ENCODE measurements at places on chromosomes 2 and 18.

- no peak for DNase-seq
Measured at GRCh38 chr18:9574473-9575115, 39.8 kb downstream of the PPP4R1 start.

DNA sequence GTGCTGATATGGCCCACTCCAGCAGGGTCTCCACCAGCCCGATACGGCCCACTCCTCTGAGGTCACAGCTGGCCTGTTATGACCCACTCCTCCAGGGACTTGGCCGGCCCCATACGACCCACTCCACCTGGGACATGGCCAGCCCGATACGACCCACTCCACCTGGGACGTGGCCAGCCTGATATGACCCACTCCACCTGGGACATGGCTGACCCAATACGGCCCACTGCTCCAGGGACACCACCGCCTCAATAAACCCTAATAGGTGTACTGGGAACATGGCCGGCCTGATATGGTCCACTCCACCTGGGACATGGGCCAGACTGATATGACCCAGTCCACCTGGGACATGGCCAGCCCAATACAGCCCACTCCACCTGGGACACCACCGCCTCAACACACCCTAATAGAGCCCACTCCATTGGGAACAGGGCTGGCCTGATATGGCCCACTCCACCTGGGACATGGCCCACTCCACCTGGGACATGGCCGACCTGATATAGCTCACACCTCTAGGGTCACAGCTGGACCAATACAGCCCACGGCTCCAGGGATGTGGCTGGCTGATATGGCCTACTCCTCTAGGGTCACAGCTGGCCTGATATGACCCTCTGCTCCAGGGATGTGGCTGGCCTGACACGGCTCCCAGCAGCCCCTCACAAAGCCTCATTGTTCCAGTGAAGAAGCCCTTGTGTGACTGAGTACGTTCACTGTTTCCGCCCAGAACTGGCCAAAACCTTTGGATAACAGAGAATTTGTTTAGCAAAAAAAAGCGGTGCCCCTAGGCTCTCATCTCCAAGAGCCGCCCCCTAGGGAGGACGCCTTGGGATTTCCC, 245.6 kb downstream of the HDAC4 start:
- DNase-seq = no peak

GRCh38 chr2:237616734-237617586, 10.4 kb upstream of the LRRFIP1 start:
- no peak for DNase-seq

DNA sequence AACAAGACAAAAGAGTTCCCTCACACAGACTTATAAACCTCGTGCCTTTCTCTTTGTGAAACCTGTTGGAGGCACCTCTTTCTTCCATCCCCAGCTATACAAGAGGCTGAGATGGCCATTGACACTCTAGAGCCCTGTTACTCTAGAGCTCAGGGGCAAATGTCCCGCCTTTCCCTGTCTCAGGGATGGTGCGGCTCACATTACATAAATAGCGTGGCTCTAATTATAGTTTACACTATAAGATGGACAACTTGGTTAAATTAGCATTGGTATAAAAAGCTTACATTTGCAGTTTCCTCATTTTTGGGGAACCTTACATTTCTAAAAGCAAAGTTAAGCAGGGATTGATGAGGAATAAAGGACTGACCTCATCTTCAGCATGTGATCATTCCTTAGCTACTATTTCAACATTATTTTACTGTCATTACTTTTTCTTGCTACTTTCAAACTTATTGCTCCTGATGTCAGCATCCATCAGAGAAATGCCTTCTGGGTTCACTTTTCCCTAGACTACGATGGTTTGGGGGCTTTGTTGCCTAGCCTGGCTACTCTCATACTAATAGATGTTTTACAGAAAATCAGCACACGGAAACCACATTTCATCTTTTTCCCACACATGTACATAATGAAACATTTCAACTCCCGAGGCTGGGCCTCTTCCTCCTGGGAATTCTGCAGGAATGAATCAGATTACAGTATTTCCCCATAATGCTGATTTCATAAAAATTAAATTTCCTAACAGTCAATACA, 40.4 kb downstream of the FTCDNL1 start:
- DNase-seq = no peak

GRCh38 chr18:50203801-50204604, 9.1 kb upstream of the MYO5B start:
- DNase-seq = peak; percentile 21

DNA sequence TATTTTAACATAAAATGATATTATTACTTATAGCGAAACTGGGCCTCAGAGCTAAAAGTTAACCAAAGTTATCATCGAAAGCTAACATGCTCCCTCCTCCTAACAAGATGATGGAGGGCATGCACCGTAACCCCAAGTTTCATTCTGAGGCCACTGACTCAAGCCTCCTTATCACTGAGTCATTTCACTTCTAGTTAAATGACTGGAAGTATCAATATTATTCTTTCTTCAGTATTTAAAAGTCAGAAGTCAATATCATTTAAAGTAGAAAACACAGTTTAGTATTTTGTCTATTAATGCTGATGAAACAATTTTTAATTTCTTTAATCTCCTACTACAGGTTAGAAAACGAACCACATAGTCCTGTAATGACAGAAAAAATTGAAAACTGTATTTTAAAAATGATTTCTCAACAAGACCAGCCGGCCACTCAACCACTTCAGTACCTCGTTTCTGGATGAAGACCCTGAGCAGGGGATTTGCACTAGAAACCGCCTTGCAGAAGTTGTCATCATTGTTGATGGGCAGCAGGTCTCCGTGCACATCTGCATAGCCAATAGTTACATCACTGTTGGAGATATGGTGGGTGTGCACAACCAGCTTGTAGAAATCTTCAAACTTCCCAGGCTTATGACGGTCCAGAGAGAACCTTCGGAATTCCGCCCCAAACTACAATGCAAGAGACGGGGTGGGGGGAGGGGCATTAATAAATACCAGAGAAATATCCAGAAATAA, 44.9 kb downstream of the PARD6G start:
- peak; percentile 89 for DNase-seq

GRCh38 chr2:118980573-118980972, 38.6 kb downstream of the MARCO start:
- DNase-seq = no peak

- DNase-seq = no peak
Measured at GRCh38 chr2:128373451-128374000, 54.9 kb upstream of the HS6ST1 start.

GRCh38 chr18:60295674-60296073, 76.9 kb downstream of the MC4R start:
- DNase-seq = no peak

DNA sequence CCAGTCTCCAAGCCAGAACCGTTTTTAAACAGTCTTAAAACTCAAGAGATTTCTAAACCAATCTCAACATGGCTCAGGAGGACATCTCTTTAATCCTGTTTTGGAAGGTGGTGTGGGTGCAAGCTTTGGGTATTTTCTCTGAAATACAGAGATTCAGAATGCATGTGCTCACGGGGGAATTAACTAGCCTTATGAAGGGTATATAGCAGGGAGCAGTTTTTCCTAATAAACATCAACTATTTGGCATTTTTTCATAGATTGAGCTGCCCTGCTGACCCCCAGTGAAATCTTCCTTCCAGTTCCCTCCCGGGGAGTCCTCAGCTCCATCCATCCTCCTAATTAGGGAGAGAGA, 122.6 kb downstream of the SMAD7 start:
- DNase-seq = no peak

- DNase-seq = no peak
Measured at GRCh38 chr2:188416367-188416766, 124.7 kb downstream of the GULP1 start.

GRCh38 chr18:6327895-6328620, 86.7 kb downstream of the L3MBTL4 start:
- DNase-seq = no peak

- no peak for DNase-seq
Measured at GRCh38 chr2:95333888-95334338, 36.8 kb downstream of the KCNIP3 start.

DNA sequence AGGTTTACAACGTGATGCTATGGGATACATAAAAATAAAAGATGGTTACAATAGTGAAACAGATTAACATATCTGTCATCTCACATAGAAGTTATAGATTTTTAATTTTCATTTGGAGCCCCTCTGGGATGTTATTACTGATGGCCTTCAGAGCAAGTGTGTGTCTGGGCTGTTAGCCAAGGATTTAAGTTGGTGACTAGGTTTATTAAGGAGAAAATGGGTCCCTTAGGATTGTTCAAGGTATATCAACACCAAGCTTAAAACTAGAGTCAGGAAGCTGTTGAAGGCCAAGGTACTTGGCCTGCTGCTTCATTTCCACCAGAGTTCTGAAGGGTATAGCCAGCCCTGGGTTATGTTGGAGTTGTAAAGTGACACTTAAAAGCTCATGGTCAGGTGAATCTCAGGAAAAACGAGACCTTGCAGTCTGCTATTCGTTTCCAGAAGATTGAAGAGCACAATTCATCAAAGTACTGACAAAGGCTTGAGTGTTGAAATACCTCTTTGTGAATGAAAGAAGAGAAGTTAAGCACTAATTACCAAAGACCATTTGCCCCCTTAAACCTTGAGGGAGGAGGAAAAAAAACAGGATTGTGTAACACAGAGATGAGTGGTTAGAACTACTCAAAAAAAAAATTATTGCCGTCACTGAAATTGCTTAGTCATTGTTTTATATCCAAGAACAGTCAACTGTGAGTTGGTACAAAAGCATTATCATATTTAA, 48.4 kb downstream of the MAP2 start:
- no peak for DNase-seq

DNA sequence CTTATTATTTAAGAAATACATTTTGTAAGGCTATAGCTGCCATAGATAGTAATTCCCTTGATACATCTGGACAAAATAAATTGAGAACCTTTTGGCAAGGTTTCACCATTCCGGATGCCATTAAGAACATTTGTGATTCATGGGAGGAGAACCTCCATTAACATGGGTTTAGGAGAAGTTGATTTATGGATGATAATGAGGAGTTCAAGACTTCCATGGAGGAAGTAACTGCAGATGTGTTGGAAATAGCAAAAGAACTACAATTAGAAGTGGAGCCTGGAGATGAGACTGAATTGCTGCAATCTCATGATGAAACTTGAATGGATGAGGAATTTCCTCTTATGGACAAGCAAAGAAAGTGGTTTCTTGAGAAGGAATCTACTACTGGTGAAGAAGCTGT, 17.3 kb downstream of the PHLPP1 start:
- no peak for DNase-seq

- peak; percentile 98 for DNase-seq
Measured at GRCh38 chr18:11851146-11851805, at the start of gene CHMP1B. Gene CHMP1B (plus strand): TSS chr18:11851413. CDS start chr18:11851512, 99 bp downstream.

GRCh38 chr2:30527411-30527810, 80.4 kb downstream of the LCLAT1 start:
- no peak for DNase-seq

GRCh38 chr2:135818937-135819610, 17.9 kb downstream of the LCT start:
- peak; percentile 84 for DNase-seq

- DNase-seq = no peak
Measured at GRCh38 chr2:57558312-57558711, 488.3 kb upstream of the VRK2 start.

DNA sequence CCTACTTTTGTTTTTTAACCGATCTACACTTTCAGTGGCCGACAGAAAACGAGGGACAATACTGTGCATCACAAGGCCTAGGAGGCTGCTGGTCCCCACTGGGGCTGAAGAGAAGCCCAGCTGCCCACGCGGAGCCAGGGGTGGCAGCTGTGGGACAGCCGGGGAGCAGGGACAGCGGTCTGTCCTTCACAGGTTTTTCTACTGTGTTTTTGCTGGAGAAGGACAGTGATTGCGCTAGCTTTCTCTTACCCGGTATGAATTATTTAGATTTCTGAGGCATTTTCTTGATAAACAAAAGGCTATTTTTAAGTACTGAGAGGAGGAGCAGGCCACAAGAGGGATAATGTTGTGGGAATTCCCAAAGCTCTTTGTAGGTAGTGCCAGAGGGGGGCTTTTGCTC, 219.8 kb downstream of the ATAD2B start:
- DNase-seq = no peak

DNA sequence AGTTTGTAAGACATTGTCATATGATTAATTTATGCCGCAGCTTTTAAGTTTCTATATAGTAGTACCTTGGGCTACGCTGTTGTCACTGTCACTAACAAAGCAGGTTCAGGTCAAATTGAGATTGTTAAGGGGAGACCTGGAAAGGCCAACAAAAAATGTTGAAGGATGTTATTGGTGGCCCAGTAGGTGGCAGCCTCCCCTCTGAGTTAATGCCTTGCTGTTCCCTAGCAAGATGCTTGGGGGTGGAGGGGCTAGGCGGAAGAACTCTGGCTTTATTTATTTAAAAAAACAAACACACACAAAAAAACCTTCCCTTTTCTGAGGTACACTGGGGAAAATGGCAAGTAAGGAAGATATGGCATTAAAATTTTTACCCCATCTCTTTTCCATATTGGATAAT, 128.3 kb upstream of the ATP5MC3 start:
- peak; percentile 22 for DNase-seq

DNA sequence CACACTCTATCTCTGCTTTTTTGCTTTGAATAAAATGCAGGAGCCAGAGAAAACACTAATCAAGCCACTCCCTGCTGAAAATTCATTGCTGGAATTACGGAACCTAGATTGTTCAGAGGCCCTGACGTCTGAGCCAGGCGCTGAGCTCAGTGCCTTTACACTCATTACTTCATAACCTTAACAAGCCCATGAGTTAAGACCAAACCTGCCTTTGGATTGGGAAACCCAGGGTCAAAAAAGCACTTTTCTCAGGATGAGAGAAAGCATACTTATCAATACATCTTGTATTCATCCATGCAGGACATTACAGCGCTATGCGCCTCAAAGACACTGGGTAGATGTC, 762 bp downstream of the INO80C start:
- DNase-seq = no peak

- no peak for DNase-seq
Measured at GRCh38 chr2:3154146-3154545, 223.5 kb downstream of the EIPR1 start.

DNA sequence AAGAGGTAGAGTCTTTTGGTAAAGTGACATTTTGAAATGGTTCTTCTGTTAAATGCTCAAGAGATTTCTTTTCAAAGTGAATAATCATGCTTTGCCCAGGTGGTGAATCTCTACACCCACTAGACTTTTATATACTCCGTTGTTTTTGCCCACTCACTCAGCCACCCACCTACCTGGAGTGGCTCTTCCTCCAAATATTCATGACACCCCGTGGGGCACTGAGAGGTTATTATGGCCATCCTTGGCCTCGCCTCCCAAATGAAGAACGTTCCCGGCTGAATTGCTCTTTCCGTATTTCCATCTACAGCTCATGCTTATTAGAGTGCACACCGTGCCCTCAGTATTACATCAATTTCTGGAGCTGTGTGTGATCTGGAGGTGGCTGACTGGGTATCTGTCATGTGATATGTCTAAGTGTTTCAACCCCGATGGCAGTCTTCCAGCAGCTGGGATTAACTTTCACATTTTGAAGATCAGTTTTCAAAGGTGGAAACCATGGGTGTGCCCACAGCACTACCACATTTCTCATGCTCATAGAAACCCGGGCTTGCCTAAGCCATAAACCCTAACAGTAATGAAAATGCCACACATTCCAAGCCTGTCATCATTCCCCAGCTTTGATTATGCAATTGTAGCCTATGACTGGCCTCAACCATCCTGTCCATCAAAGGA, 406.6 kb upstream of the MMADHC start:
- DNase-seq = no peak

GRCh38 chr2:76998704-76999103, 523.5 kb downstream of the LRRTM4 start:
- DNase-seq = no peak

- DNase-seq = no peak
Measured at GRCh38 chr2:191615596-191615995, 62.3 kb upstream of the NABP1 start.

Data from activated CD4-positive, alpha-beta T cell treated with anti-CD3 and anti-CD28 coated beads, Interleukin-2, Interleukin-6, amounts not matched to agents 100 ng/mL and 50 ng/mL, durations not matched to agents 16 hours and 8 hours (primary cell).